Stimulated activated naive CD8-positive, alpha-beta T cell treated with anti-CD3 and anti-CD28 coated beads, Interleukin-15, Interleukin-2, amounts not matched to agents 100 U/mL and 50 U/mL, for 24 hours (primary cell): ENCODE measurements at places on chromosomes 11 and 22.

GRCh38 chr11:75775056-75775455 lies 6.5 kb downstream of the DGAT2 start:
- no peak for DNase-seq

GRCh38 chr11:59154610-59155009 lies 12.0 kb downstream of the FAM111A start:
- DNase-seq = no peak

DNA sequence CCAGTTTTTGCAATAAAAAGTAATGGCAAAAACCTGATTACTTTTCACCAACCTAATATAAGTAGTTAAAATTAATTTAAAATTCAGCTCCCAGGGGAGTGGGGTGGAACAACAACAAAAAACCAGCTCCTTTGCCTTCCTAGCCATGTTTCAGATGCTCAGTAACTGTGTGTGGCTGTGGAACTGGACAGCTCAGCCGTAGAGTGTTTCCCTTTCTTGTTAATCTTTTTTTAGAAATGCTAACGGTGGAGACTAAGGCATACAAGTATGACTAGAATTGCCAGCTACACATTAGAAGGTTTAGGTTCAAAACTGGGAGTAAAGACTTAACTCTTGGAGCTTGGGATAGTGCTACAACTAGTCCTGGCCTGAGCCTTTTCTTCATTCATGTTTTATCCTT lies 45.0 kb downstream of the PPP6R3 start:
- DNase-seq = no peak

DNA sequence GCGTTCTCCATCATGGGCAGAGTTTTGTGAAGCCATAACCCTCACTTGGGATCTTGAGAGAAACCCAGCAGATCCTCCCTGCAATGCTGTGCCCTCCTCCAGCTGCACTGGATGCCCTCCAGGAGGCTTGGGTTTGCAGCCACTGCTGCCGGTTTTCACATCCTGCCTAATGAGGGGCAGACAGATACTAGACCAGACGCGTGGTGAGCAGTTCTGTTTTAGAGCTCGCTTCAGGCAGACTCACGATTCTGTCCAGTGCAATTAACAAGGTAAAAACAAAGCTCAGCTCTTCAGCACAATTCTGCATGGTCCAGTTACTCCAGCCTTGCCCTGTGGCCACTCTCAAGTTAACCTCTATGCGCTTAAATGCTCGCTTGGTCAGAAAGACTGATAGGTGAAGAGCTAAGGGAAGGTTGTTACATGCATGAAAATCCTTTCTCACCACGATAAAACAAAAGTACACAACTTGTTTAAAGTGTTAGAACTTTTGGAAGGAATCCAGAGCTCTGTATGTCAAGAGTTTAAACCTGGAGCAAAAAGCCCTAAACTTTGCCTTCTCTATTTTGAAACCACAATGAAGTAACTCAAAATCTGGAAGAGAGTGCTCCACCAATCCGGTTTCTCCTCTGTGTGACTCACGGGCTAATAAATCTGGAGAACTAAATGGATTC lies 292.3 kb upstream of the FAT3 start:
- DNase-seq = no peak

GRCh38 chr11:14107050-14107430 lies 144.5 kb downstream of the SPON1 start:
- DNase-seq = no peak

DNA sequence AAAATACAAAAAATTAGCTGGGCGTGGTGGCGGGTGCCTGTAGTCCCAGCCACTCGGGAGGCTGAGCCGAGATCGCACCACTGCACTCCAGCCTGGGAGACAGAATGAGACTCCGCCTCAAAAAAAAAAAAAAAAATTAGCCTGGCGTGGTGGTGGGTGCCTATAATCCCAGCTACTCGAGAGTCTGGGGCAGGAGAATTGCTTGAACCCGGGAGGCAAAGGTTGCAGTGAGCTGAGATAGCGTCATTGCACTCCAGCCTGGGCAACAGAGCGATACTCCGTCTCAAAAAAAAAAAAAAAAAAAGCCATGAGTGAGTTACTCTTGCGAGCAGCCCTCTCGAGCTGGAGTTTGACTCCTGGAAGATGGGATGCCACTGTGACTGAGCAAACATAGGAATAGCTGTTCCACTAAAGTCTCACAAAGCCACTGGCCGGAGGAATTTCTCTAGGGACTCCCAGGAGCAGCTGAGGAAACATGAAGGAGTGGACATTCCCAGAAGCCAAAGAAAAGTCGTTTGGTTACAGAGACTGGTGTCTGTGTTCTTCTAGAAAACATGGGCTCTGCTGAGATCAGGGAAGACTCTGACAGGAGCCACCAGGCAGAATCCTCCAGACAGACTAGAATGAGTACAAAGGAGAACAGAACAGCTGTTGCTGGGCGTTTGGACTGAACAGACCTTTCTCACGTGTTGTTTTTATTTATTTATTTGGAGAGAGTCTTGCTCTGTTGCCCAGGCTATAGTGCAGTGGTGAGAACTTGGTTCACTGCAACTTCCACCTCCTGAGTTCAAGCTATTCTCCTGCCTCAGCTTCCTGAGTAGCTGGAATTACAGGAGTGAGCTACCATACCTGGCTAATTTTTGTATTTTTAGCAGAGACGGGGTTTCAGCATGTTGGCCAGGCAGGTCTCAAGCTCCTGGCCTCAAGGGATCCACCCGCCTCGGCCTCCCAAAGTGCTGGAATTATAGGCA lies 32.4 kb upstream of the MYH9 start:
- DNase-seq = no peak

DNA sequence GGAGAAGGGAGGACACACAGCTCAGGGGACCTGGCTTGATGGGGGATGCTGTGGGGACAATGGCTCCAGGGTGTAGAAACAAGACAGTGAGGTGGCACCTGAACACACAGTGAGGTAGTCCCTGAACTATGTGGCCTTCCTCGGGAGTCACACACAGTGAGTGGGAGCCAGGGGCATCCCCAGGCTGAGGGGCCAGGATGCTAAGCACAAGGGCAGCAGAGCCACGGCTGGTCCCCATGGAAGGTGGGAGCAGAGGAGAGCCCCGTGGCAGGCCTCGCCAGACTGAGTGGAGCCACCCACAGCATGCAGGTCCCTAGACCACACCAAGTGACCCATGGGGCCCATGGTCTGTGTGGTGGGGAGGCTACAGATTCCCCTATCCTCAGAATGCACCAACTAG lies 26.0 kb upstream of the ABCC8 start:
- DNase-seq = no peak

- DNase-seq = no peak
Observed at GRCh38 chr11:116697011-116697410, 75.8 kb downstream of the BUD13 start.

- DNase-seq = no peak
Observed at GRCh38 chr11:86955111-86955360, 159 bp downstream of the FZD4 start.

- no peak for DNase-seq
Observed at GRCh38 chr22:28819253-28820096, 19.1 kb upstream of the XBP1 start.

DNA sequence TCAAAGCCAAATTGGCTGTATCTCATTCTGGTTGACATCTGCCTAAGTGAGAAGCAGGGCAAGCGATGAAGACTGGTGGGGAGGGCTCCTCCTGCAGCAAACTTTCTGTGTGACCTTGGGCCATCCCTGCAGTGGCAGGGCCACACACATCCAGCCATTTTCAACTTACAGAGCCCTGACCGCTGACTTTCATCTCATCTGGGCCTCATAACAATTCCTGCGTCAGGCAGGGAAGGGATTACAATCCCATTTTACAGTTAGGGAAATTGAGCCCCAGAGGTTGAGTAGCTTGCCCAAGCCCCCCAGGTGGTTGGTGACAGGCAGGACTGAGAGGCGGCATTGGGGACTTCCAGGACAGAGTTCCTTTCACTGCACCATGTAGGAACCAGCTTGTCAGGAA lies 21.9 kb downstream of the TPBGL start:
- no peak for DNase-seq

GRCh38 chr11:15884777-15885540 lies 471.4 kb downstream of the SOX6 start:
- DNase-seq = no peak

- no peak for DNase-seq
Observed at GRCh38 chr11:106727256-106727655, 291.0 kb downstream of the GUCY1A2 start.

DNA sequence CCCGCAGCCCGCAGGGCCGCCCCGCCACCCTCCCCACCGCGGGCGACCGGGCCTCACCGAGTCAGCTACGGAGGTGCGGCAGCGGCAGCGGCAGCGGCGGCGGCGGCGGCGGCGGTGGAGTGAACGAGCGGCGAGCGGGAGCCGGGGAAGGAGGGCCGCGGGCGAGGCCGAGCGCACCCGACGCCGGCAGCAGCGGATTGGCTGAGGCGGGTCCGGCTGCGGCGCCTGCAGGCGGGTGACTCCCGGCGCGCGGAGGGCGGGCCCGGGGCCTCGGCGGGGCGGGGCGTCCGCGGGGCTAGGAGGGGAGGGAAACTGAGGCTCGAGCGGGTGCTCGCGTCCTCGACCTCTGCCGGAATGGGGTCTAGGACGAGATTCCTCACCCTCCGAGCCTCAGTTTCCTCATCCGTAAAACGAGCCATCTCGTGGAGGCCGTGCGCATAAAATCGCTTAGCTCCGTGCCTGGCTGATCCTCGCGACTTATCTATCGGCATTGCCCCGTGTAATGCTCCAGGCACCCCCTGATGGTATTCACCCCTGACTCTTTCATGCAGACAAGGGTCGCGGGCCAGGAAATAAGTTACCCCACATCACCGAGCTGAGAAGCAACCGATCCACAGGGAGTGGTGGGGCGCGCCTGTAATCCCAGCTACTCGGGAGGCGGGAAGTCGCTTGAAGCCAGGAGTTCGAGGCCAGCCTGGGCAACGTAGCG lies at the start of gene CPT1A:
TSS of gene CPT1A (minus strand) at position 199 of the 709 bp plus-strand sequence. CDS start 26,442 bp downstream, outside the sequence.
- DNase-seq = peak; percentile 83

DNA sequence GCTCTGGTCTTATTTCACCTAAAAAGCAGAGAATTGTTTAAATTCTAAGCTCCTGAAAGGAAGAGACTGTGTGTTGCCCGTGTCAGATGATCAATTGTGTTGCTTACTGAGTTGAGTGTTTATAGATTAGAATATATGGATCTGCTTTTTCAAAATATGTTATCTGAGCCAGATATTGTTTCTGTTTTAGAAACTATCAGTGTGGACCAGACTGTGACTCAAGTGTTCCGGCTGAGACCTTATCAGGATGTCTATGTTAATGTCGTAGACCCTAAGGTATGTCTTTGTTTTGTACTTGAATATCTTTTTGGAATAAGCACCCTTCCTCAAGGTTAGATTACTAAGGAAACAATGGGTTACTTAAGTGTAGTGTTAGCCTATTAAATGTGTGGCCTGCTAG lies 11.0 kb downstream of the DEPDC5 start:
- no peak for DNase-seq

DNA sequence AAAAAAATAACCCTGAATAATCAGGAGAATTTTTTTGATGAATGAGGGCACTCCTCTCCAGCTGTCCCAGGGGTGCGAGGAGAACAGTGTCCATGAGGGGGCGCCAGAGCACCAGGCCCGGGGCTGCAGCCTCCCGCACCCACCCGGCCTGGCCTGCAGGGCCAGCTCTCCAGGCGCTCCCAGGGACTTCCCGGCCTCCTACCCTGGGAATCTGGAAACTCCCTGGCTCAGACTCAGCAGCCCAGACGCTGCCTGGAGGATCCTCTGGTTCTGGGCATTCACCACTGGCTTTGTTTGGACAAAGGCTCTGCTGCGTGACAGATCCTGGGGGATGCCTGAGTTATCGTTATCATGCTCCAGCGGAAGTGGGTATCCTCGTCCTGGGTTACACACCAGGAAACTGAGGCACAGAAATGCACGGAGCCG lies 31.0 kb downstream of the MCM5 start:
- DNase-seq = peak; percentile 75

GRCh38 chr22:38074181-38075104 lies 9.5 kb downstream of the SLC16A8 start:
- DNase-seq = no peak

DNA sequence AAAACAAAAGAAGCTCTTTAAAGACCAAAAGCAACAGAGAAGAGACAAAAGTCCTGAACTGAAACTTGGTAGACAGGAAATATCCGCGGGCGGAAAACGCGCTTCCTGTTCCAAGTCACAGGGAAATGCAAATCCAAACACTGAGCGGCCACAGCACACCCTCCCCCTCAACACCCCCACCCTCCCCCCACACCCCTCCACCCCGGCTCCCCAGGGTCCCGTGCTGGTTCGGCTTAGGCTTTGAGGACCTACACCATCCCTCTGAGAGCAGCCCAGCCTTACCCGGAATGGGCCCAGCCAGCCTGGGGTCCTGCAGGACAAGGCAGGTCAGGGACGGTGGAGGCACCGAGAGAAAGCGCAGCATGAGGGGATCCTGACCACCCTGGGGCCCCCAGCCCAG lies 160.4 kb downstream of the BRD1 start:
- DNase-seq = no peak

GRCh38 chr22:29690476-29690875 lies 29.3 kb upstream of the CABP7 start:
- DNase-seq = no peak

- no peak for DNase-seq
Observed at GRCh38 chr11:15580056-15580774, 465.5 kb downstream of the INSC start.

GRCh38 chr22:38163844-38164550 lies 17.6 kb downstream of the PLA2G6 start:
- no peak for DNase-seq

DNA sequence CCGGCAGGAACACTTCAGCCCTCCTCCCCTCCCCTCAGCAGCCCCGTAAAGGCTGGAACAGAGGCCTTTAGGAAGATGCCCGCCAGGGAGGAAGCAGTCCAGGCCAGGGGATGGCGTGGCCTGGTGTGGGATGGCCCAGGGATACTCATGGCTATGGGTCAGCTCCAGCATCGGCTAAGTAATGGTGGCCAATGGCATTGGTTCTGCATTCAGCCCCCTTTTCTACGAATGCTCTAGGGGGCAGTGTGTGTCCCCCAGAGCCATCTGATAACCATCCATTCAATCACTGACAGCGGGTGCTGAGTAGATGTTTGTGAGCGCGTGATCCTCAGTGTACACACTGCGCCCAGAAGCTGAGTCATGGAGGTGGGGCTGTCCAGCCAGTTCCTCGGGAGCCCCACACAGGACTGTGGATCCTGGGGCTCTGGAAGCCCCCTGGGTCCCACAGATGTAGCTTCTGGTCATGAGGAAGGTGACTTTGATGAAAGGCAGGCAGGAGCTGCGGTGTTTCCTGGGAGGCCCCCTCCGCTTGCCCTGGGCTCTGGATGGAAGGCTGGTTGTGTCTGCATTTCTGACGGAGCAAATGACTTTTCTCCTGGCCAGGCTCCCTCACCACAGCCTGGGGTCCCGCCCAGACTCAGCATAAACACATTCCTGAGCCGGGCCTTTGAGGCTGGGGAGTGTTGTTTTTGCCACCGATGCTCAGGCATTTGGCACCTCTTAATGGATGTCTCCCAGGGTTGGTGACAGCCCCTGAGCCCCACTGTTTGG lies 46.5 kb downstream of the FBLN1 start:
- no peak for DNase-seq

- no peak for DNase-seq
Observed at GRCh38 chr11:96228473-96228891, 114.5 kb downstream of the MAML2 start.

GRCh38 chr11:119982517-119983239 lies 155.2 kb downstream of the TRIM29 start:
- DNase-seq = no peak

GRCh38 chr11:61778920-61779650 lies 13.3 kb downstream of the TMEM258 start:
- no peak for DNase-seq
